ENCODE measurements at places on chromosomes 2 and 18. TPM values are rescaled to one million over a fixed set of nuclear protein-coding genes. Genes with fewer than 3 reads are reported as not detected.

- H3K36me3 ChIP-seq: peaks cover 4% of the 10 kb centered on the region
- no peaks in the 10 kb centered on the region for H3K27me3 ChIP-seq
- DNase-seq: no peak
- peak overlapping the region; percentile 75 for H3K27ac ChIP-seq
Observed at GRCh38 chr2:200380833-200381542, 74.5 kb downstream of the SPATS2L start.

DNA sequence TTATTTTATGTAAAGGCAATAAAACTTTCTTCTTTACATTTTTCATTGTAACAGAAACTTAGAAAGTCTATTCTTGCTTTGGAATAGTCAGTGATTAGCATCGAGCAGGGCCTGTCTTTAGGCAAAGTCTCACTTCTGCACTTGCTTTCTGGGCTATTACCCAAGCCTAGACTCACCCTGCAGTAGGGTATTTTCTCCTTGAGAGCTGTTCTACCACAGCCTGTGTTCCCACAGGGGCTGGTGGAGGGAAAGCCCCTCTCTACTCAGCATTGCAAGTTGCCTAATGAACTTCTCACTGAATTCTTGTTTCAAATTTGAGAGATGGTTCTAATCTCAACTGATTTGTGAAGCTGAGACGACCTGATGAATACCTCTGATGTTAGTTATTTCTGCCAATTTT lies 111.7 kb upstream of the KLHL14 start:
- H3K4me1 ChIP-seq: peaks cover 40% of the 10 kb centered on the region
- no peak for DNase-seq
- H3K4me3 ChIP-seq: no peak overlapping the region

The ARID5A gene
- 8.5 TPM for total RNA-seq

DNA sequence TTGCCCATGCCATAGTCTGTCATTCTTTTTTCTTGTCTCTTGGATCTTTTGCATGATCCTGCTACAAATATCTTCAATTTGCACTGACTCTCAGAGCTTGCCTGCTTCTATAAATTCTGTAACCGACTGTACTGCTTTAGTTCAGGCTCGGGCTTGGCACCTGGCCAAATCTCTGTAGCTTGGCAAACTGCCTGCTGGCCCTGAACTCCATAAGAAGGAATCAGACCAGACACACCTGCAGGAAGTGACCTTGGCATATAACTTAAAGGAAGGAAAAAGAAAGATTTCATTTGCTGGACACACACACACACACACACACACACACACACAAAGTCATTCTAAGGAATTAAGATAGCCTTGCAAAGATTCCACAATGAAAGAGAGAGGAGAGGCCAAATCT lies 291.2 kb upstream of the DDX18 start:
- no peaks in the 10 kb centered on the region for H3K27me3 ChIP-seq
- DNase-seq: no peak
- H3K27ac ChIP-seq: no peak overlapping the region
- H3K4me3 ChIP-seq: no peak overlapping the region

- no peaks in the 10 kb centered on the region for H3K27me3 ChIP-seq
- peaks cover 12% of the 10 kb centered on the region for H3K36me3 ChIP-seq
- H3K4me1 ChIP-seq: peaks cover 32% of the 10 kb centered on the region
- DNase-seq: peak; percentile 66
- H3K27ac ChIP-seq: peak overlapping the region; percentile 46
Observed at GRCh38 chr18:77765468-77765867, 515.8 kb downstream of the GALR1 start.

GRCh38 chr2:237322564-237322963 lies 91.4 kb downstream of the COL6A3 start:
- H3K27me3 ChIP-seq: no peaks in the 10 kb centered on the region
- H3K4me3 ChIP-seq: no peak overlapping the region
- 0 out of 2 replicates have a peak, but pooled peaks cover 3% of the 10 kb centered on the region for H3K4me1 ChIP-seq
- peak; percentile 51 for DNase-seq
- H3K27ac ChIP-seq: no peak overlapping the region
- no peaks in the 10 kb centered on the region for H3K36me3 ChIP-seq

GRCh38 chr2:8537562-8538155 lies 144.2 kb upstream of the ID2 start:
- no peaks in the 10 kb centered on the region for H3K36me3 ChIP-seq
- no peak overlapping the region for H3K4me3 ChIP-seq
- H3K27ac ChIP-seq: no peak overlapping the region
